ENCODE measurements at places on chromosomes 7 and 10. TPM values are rescaled to one million over a fixed set of nuclear protein-coding genes. Genes with fewer than 3 reads are reported as not detected.

DNA sequence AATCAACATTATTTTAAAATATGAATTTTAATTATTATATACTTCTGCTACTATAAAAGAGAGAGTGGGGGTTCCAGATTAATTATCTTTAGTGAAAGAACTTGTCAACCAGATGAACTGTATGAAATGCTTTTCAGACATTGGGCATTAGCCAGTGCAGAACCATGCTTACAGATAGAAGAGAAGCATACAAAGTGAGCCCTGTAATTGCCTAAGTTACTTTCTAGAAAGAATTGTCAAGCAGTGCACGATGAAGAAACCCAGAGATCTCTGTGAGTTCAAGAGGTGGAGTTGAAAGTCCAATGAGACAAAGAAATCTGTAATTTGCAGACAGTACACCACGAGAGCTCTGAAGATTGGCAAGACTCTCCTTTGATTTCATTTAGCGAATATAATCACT is 166.7 kb downstream of the CDC14C start:
- H3K4me3 ChIP-seq = no peak overlapping the region
- no peak for DNase-seq
- H3K27ac ChIP-seq = no peak overlapping the region
- peaks cover 2% of the 10 kb centered on the region for H3K27me3 ChIP-seq
- H3K36me3 ChIP-seq = no peaks in the 10 kb centered on the region

DNA sequence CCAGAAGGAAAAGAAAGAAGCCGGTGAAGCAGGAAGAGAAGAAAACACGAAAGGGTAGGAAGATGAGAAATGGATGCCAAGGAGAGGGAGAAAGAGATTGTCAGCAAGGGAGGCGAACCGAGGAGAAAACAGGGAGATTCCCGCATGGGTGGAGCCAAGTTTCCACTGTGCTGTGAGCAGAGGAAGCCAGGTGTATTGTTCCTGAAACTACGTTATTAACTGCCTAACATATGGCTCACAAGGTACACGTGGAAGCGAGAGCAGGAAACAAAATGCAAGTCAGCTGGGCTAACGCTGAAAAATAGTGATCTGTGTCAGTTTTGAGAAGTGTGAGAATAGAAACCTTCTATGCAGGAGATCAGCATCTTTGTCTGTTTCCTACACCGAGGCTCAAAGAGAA is 20.4 kb upstream of the HIPK2 start:
- peaks cover 5% of the 10 kb centered on the region for H3K36me3 ChIP-seq
- H3K4me3 ChIP-seq = no peak overlapping the region
- H3K27me3 ChIP-seq = no peaks in the 10 kb centered on the region
- H3K4me1 ChIP-seq = no peaks in the 10 kb centered on the region
- no peak overlapping the region for H3K27ac ChIP-seq

- H3K27ac ChIP-seq = no peak overlapping the region
- no peak overlapping the region for H3K4me3 ChIP-seq
- H3K4me1 ChIP-seq = no peaks in the 10 kb centered on the region
- no peak for DNase-seq
Observed at GRCh38 chr7:138036135-138036534, 34.2 kb upstream of the CREB3L2 start.

AMPH gene
- total RNA-seq = 9.8 TPM

DNA sequence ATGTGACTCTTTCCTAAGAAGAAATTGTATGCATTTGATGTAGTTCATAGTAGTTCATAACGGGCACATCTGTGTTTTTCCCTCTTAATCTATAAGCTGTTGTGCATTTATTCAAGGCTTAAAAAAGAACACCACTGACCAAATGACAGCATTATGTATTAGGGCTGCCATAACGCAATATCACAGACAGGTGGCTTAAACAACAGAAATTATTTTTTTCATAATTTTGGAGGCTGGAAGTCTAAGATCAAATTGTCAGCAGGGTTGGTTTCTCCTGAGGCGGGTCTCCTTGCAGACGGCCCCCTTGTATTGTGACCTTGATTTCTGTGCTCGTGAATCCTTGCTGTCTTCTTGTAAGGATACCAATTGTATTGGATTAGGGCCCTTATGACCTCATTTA is 627 bp upstream of the SSMEM1 start:
- no peak for DNase-seq
- H3K36me3 ChIP-seq = peaks cover 9% of the 10 kb centered on the region
- H3K4me3 ChIP-seq = no peak overlapping the region
- H3K27me3 ChIP-seq = no peaks in the 10 kb centered on the region
- peaks cover 30% of the 10 kb centered on the region for H3K4me1 ChIP-seq

DNA sequence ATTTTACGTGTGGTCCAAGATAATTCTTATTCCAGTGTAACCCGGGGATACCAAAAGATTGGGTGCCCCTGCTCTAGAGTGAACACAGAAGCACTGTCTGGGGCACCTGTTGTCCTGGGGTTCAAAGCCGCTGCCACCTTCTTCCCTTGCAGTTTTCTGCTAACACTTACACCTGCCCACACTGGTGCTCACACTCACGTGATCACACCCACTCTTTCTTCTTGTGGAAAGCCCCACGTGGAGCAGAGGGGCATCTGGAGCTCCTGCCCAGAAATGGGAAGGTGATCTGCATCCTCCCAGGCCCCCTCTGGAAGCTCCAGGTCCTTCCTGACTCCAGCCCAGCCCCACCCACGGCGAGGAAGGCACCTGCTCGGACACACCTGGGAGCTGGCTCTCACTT is 42.9 kb downstream of the PTPRN2 start:
- no peak overlapping the region for H3K4me3 ChIP-seq
- DNase-seq = no peak
- no peaks in the 10 kb centered on the region for H3K36me3 ChIP-seq
- H3K4me1 ChIP-seq = no peaks in the 10 kb centered on the region
- H3K27ac ChIP-seq = no peak overlapping the region

DNA sequence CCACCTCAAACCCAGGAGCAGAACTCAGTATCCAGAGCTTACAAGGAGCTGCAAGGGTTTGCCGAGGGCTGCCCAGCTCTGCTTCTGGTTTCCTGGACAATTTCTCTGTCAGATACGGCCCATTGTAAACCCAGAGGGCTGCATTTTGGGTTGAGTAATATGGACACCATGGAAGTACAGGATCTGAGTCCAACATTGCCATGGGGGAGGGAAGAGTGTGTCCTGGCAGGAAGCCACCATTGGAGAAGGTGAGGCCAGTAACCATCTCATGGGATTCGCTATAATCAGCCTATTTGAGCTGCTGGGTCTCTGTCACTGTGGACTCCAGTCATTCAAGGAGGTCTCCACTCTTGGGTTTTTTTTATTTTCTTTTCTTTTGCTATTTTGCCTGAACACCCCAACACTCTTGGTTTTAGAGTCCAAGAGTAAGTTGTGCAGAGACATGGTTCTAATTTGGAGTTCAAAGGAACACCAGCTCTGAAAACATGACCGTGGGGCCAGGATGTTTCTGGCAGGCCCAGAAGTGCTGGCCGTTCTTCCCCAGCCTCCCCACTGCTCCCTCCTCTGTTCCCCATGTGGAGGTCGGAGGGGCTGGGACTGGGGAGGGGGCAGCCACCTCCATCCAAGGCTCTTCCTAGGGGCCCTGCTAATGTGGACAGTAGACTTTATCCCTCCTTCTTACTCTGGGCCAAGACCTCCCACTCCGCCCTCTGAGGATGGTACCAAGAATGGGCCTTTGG is 46.2 kb downstream of the CHST3 start:
- H3K36me3 ChIP-seq = peaks cover 13% of the 10 kb centered on the region
- no peak overlapping the region for H3K4me3 ChIP-seq
- H3K27ac ChIP-seq = peak overlapping the region; percentile 98
- no peaks in the 10 kb centered on the region for H3K27me3 ChIP-seq

ACSM6 gene
- total RNA-seq = not detected

NPTX2 gene
- 5.1 TPM for total RNA-seq

GRCh38 chr7:108330227-108330626 is 126.0 kb downstream of the NRCAM start:
- no peaks in the 10 kb centered on the region for H3K27me3 ChIP-seq
- H3K27ac ChIP-seq = no peak overlapping the region
- no peak for DNase-seq
- no peaks in the 10 kb centered on the region for H3K36me3 ChIP-seq
- peaks cover 25% of the 10 kb centered on the region for H3K4me1 ChIP-seq

GRCh38 chr7:85030893-85031292 is 156.0 kb downstream of the SEMA3D start:
- no peaks in the 10 kb centered on the region for H3K27me3 ChIP-seq
- no peak overlapping the region for H3K27ac ChIP-seq
- DNase-seq = no peak
- no peak overlapping the region for H3K4me3 ChIP-seq

TAS2R3 gene
- 1.6 TPM for total RNA-seq

DNA sequence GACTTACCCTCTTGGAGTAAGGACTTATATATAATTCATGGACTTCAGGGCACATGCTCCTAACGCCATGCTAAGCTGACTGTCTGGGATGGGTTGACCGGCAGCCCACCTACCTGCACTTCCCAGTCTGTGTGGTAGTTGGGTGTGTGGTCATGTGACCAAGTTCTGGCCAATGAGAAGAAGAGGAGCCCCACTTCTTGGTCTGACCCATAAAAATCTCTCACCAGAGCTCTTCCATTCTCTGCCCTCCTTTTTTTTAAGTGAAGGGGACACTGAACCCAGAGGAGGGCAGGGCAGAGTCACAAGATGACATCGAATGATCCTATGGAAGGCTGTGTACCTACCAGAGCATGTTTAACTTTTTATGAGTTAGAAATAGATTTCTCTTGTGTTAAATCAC is 370.1 kb downstream of the FRMD4A start:
- H3K4me1 ChIP-seq = peaks cover 87% of the 10 kb centered on the region
- H3K27me3 ChIP-seq = no peaks in the 10 kb centered on the region
- H3K4me3 ChIP-seq = no peak overlapping the region
- DNase-seq = no peak
- H3K27ac ChIP-seq = peak overlapping the region; percentile 78
- H3K36me3 ChIP-seq = peaks cover 26% of the 10 kb centered on the region

ASZ1 gene
- total RNA-seq = not detected

TEX47 gene
- not detected for total RNA-seq

DNA sequence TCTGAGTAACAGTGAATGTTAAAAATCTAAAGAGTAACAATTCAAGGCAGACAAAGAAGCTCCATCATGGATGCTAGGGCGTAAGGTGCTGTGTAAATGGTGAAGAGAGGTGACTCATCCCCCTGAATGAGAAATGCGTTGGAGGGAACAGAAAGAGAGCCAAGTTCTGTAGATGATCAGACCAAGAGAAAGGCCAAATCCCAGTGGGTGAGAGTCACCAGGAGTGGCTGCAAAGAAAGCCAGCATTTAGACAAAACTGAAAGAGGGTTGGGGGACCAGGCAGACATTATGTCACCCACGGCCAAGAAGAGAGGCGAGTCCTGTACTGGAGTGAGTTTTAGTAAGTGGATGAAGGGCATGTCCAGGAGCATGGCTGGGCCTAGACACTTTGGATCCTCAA is 153.1 kb downstream of the TRIL start:
- no peaks in the 10 kb centered on the region for H3K27me3 ChIP-seq
- H3K36me3 ChIP-seq = peaks cover 9% of the 10 kb centered on the region
- H3K4me1 ChIP-seq = peaks cover 4% of the 10 kb centered on the region

DNA sequence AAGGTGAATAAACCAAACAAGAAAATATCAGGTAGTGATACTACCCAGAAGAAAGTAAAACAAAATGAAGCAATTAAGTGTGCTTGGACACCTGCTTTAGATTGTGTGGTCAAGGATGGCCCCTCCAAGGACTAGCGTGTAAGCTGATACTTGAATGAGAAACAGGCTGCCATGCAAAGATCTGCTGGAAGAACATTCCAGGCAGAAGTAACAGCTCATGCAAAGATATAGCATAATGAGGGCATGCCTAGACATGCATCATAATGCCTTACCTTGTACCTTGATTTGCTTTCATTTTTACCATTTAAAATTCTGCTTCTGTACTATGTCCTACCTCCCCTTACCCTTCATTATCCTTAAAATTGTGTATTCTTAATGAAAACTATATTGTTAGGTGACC is 74.8 kb upstream of the HDAC9 start:
- H3K27me3 ChIP-seq = no peaks in the 10 kb centered on the region
- no peak for DNase-seq
- no peak overlapping the region for H3K4me3 ChIP-seq
- no peaks in the 10 kb centered on the region for H3K36me3 ChIP-seq

GIMAP8 gene
- not detected for total RNA-seq

DNA sequence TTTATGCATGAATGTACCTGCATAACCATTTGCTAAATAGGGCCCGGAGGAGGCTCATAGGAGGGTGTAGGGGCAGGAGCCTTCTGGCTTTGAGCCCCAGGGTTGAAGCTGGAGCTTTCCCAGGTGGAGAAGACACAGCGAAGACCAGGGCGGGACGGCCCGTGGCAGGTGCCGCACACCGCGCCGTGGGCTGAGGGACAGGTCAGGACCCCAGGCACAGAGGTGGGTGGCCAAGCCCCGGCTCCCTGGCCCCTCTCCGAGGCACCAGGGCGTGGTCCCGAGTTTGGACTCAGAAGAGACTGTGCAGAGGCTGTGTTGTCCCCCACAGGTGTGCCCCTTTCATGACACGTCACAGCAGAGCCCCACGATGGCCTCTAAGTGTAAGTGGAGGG is 56.5 kb downstream of the PWWP2B start:
- no peaks in the 10 kb centered on the region for H3K36me3 ChIP-seq
- H3K27me3 ChIP-seq = peaks cover 3% of the 10 kb centered on the region
- no peak overlapping the region for H3K27ac ChIP-seq
- peaks cover 5% of the 10 kb centered on the region for H3K4me1 ChIP-seq
- H3K4me3 ChIP-seq = no peak overlapping the region

CYP2C19 gene
- total RNA-seq = not detected

DNA sequence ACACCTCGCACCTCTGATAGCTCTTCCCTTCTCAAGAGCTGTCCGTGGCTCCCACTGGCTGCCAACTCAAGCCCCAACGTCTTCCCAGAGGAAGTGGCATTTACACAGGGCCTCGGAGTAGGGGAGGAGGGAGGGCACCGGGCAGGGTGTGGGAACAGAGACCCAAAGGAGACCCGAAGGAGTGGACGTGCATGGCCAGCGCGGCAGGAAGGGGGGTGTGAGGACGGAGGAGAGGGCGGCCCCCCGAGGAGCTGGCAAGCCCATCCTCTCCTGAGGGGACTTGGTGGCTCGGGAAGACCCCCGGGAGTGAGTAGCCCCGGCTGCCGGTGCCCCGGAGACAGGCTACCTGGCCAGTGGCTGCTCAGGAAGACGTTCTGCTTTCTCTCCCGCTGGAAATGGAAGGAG is 85.9 kb downstream of the FOXL3 start:
- no peak overlapping the region for H3K27ac ChIP-seq
- no peaks in the 10 kb centered on the region for H3K4me1 ChIP-seq
- DNase-seq = no peak
- H3K27me3 ChIP-seq = no peaks in the 10 kb centered on the region
- H3K36me3 ChIP-seq = no peaks in the 10 kb centered on the region
- H3K4me3 ChIP-seq = no peak overlapping the region

GRIFIN gene
- total RNA-seq = not detected

DNA sequence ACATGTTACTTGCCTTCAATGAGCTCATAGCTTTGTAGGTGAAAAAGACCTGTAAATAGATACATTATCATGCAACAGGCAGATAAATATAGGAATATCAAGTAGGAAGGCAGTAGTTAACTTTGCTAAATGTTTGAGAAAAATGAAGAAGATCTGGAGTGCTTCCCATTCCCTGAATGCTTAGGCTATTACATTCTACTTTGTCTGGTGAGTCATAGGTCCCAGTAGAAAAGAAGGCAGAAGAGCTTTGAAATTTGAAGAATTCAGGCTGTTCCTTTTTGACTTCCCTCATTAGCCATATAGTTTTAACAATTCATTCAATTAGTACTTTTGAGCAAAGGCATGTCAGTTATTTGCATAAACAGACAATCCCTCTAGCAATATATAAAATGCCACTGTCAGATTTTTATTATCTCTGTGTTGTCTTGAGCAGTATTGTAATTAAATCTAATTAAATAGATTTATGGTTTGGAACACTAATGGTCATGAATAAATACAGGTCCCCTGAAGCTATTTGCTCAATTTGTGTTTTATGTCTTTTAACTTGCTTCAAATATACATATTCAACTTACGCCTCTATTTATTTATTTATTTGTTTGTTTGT is 875.0 kb downstream of the REEP3 start:
- no peak for DNase-seq
- H3K4me1 ChIP-seq = peaks cover 43% of the 10 kb centered on the region
- H3K36me3 ChIP-seq = no peaks in the 10 kb centered on the region
- peak overlapping the region; percentile 60 for H3K27ac ChIP-seq

ADRB1 gene
- 0.68 TPM for total RNA-seq
